ENCODE measurements at places on chromosomes 11 and 22.

DNA sequence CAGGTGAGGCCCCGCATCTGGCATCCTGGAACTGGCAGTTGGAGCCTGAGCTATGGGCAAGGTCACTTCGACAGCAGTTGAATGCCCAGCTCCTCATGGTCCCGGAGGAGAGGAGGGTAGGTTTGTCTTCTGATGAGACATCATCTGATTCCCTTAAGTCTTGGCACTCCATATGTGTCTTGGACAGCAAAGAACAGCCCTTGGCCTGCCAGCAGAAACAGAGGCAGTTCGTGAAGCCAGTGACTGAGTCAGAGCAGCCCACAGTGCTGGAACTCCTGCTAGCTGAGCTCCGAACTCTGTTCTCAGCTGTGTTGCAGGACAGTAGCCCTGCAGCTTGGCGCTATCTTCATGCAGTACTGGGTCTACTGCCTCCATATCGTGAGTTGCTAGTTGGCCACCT lies 1.0 kb downstream of the DNHD1 start:
- no peak for DNase-seq

DNA sequence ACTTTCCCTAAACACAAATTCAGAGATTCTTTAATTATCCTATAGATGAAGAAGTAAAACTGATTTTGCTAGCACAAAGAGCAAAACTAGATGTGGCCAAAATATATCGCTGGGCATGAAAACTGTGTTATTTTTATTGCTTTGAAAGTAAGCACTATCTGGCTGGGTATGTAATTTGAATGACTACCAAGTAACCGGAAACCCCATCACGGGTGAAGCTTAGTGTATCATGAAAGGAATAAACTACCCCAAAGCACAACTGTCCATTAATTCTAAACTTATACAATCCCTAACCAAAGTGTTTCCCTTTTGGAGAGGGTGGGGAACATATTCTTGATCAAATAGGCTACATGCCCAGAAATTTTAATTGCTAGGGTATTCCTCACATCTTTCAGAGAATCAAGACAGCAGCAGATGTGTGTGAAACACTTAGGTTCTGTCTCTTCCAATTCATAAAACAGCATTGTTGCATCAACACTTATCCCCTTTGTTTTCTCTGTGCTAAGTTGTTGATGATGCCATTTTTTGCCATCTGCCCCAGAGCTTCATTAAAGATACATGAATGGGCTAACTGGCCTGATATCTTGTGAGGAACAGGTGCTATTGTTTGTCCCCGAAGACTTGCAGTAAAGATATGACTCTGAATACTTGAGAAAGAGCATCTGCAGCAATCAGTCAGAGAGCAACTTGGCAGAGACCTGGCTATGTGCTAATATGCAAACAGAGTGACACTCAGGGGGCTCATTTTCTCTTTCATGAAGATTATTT lies 238.2 kb downstream of the SOX6 start:
- DNase-seq: no peak

- DNase-seq: no peak
Observed at GRCh38 chr11:15622231-15622890, 507.6 kb downstream of the INSC start.

- DNase-seq: no peak
Observed at GRCh38 chr11:124170801-124171586, 12.2 kb upstream of the OR10D3 start.

GRCh38 chr11:45674481-45675190 lies 9.2 kb upstream of the CHST1 start:
- no peak for DNase-seq

DNA sequence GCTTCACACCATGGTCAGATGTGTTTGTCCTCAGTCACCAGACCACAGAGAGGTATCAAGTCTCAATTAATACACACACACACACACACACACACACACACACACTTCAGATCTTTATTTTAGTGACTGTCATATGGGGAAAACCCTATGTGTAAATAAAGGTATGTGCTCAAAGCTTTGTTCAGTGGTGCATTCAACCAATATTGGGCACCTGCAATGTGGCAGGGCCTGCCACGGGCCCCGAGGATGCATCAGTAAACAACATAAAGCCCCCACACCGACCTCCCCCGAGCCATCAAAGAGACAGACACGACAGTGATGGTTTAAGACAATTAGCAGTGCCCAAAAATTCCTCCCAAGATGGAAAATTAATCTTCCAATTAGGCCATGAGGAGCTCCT lies 51.6 kb downstream of the SHANK2 start:
- no peak for DNase-seq

DNA sequence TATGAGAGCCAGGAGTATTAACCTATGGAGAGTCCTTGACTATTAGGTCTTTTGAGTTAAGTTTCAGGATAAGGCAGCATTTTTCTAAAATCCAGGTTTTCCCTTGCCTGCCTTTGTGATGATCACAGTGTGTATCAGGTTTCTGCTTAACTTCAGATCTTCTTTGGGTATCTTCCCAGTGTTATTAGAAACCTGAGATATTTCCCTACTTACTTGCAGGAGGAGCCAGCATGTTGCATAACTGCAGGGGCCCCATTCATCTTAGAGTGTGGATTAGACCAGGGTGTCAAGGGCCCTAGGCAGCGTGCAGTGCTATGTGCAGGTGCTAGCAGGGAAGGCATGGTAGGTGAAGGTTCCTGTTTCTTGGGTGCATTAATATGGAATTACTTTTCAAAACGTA lies 69.5 kb downstream of the ZNRF3 start:
- DNase-seq: no peak

DNA sequence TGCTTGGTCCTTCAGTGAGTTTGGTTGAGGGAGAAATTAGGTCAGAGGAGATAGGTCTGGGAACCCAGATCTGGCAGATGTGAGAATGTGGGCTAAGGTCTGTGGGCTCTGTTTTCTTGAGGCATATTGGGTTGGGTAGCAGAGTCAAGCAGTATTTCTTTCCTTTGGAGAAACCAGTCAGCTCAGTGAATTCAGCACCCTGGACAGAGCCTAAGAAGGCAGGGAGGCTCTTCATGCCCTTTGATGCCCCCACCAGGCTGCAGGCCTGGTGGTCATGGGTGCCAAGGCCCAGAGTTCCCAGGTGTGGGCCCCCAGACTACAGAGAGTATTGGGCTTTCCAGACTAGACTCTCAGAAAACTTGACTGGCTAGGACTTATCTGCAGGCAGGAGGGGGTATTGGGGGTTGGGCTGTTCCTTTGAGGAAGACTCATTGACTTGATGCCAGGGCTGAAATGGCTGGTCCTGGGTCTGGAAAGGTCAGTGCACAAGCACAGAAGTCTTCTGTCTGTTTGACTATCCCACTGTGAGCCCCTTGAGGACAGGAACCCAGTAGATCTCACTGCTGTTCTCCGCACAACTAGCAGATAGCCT lies 45.3 kb upstream of the NECTIN1 start:
- DNase-seq: peak; percentile 42

DNA sequence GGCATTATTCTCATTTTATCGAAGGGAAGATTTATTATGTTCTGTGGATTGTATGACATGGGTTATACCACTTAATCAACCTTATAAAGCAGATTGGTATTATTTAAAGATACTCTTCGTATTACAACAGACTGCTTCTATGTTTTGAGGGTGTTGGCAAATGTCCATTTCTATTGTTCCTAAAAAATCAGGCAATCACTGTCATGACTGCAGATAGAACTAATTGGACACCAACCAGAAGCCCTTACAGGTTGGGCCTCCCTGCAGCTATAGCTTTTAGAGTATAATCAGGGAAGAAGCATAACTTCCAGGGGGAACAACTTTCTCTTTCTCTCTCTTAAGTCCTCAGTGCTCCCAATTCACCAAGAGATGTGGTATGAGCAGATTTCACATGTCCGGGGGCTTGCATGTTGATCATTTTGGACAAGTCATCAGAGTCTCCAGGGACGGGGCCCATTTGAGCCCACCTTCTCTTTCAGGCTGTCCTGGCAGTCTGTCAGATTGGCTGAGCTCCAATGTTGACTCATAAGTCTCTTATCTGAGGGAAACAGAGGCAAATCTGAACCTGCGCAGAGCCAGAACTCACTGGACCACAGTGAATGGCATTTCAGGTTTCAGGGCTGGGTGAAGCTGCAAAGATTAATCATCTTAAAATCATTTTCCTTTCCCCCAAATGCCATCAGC lies 264.0 kb upstream of the CCDC90B start:
- DNase-seq: no peak

- no peak for DNase-seq
Observed at GRCh38 chr11:76265771-76266241, 59.5 kb upstream of the WNT11 start.

- DNase-seq: no peak
Observed at GRCh38 chr22:47001288-47001687, 238.8 kb downstream of the TBC1D22A start.

DNA sequence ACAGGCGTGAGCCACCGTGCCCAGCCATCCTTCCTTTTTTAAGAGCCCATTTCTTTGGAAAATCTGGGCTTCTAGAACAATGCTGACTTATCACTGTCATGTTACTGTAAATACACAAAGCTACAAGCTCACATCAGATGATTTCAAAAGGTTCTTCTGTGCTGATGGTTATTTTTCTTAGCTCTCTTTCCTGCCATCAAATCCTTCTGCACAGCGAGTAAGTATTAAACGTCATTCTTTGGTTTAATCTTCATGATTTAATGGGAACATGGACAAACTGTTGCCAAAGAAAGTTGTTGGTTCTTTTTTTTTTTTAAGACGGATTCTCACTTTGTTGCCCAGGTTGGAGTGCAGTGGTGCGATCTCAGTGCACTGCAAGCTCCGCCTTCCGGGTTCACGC lies 43.3 kb upstream of the NUP50 start:
- no peak for DNase-seq

GRCh38 chr11:59528711-59529110 lies 17.4 kb downstream of the OR4D9 start:
- DNase-seq: no peak

GRCh38 chr11:123179586-123179985 lies 15.5 kb downstream of the CLMP start:
- no peak for DNase-seq

DNA sequence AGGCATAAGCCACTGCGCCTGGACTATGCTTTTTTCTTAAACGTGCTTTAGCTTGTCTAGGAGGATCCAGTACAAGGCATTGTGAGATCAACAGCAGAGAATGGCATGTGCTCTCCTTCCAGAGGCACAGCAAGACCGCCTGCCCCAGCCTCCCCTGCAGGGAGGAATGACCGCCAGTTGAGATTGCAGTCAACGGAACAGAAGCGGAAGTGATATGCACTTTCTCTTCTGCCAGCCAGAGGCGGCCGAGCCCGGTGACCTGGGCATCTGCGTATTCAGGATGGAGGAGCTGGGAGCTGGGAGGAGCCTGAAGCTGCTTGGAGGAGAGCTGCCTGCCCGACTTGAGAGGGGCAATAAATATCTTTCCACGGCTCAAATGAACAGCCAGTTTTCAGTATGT lies 243.0 kb downstream of the CTTN start:
- no peak for DNase-seq

DNA sequence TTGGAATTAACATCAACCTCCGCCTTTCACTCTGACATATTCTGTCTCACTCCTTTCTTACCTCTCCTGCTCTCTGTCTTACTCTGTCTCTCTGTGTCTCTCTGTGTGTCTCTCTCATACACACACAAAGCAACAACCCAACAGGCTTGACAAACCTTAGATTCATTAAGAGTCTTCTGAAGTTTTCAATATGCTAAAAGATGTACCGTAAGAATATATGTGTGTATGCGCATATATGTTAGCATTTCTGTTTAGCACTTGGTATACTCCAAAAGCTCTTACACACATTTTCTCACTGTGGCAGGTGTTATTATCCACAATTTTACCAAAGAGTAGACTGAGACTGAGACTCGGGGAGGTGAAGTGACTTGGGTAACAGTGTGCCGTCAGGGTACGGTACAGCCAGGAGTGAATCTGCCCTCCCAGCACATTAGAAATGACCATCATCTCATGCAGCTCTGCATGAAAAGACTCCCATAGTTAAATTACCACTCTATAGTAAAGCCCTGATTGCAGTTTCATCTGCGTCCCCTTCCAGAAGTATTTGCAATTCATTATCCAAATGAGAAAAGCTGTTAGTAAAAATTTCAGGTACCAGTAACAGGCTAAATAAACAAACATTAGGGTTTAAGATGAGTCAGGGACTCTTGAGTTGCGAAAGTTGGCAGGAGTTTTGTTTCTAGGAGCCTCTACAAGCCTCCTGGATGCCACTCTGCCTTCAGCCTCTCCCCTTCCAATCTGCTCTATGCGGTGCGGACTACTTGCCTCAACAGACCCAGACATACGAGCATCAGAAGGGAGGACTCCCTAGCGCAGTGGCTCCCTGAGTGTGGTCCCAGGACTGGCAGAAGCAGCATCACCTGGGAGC lies 195.2 kb upstream of the TMEM45B start:
- DNase-seq: no peak

DNA sequence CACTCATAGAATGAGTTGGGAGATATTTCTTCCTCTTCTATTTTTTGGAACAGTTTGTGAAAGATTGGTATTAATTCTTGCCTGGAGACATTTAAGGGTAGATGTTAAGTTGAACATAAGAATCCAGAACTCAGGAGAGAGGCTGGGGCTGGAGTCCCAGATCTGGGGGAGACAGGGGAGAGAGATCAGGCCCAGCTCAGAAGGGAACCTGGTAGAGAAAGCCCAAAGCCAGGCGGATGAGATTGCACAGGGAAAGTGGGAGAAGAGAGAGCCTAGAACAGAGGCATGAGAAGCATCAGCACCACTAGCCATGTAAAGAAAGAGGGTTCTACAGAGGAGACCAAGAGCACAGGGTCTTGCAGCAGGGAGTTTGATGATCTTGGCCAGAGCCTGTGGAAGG lies 13.0 kb upstream of the GNAZ start:
- no peak for DNase-seq

GRCh38 chr11:119666061-119666460 lies 62.9 kb downstream of the NECTIN1 start:
- no peak for DNase-seq

- no peak for DNase-seq
Observed at GRCh38 chr11:88414981-88415413, 77.5 kb upstream of the CTSC start.

GRCh38 chr22:19874307-19875060 lies 19.8 kb upstream of the GNB1L start:
- DNase-seq: no peak

DNA sequence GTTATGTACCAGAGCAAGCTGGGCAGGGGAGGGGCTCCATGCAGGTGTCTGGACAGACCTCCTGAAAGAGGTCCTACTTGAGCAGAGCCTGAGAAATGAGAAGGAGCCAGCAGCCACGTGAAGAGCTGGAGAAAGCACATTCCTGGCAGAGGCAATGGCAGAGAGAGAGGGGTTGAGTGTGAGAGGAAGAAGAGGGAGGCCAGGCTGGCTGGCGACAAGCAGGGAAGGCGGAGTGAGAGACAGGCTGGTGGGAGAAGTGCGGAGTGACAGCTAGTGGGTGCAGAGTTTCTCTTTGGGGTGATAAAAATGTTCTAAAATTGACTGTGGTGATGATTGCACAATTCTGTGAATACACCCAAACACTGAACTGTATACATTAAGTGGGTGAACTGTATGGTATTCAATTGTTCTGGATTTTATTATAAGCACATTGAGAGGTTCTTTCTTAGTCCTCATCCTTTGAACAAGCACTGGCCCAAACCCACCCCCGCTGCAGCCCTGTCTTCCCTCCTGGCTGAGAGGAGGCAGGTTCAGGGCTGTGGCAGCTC lies 29.4 kb downstream of the RPL27A start:
- DNase-seq: no peak
